RWPE2 (cell line): ENCODE measurements at places on chromosomes 4 and X.

DNA sequence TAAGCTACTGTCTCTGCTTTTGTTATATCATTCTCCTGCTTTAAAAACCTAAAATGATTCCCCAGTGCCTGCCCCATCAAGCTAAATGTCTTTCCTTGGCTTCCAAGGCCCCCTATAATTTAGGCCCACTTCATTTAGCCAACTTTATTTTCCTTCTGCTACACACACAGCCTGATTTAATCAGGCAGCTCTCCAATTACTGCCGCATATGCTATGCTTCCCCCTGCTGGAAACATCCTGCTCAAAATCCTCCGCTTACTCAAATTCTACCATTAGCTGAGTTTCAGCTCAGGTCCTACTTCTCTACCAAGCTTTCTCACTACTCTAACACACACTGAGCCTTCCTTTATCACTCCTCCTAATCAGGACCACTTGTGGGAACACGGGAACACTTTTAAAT lies 17.0 kb downstream of the LAMP2 start:
- no peaks in the 10 kb centered on the region for H3K27me3 ChIP-seq
- no peak for DNase-seq
- H3K4me1 ChIP-seq = peaks cover 10% of the 10 kb centered on the region
- no peak overlapping the region for H3K27ac ChIP-seq
- H3K4me3 ChIP-seq = no peak overlapping the region
- H3K36me3 ChIP-seq = peaks cover 49% of the 10 kb centered on the region

GRCh38 chr4:24956091-24956490 lies 43.2 kb upstream of the CCDC149 start:
- peaks cover 13% of the 10 kb centered on the region for H3K27me3 ChIP-seq
- no peaks in the 10 kb centered on the region for H3K36me3 ChIP-seq
- H3K4me1 ChIP-seq = no peaks in the 10 kb centered on the region
- no peak overlapping the region for H3K27ac ChIP-seq
- H3K4me3 ChIP-seq = no peak overlapping the region
- DNase-seq = no peak

GRCh38 chr4:115687052-115687755 lies 573.8 kb upstream of the NDST4 start:
- no peak overlapping the region for H3K4me3 ChIP-seq
- no peaks in the 10 kb centered on the region for H3K36me3 ChIP-seq
- no peak overlapping the region for H3K27ac ChIP-seq
- H3K4me1 ChIP-seq = no peaks in the 10 kb centered on the region

- no peaks in the 10 kb centered on the region for H3K27me3 ChIP-seq
- no peaks in the 10 kb centered on the region for H3K36me3 ChIP-seq
- no peak overlapping the region for H3K4me3 ChIP-seq
- no peak for DNase-seq
- H3K4me1 ChIP-seq = no peaks in the 10 kb centered on the region
- H3K27ac ChIP-seq = no peak overlapping the region
These were observed 47.7 kb upstream of the ADGRL3 start for GRCh38 chr4:61152433-61152832.

- no peaks in the 10 kb centered on the region for H3K36me3 ChIP-seq
- H3K27ac ChIP-seq = no peak overlapping the region
- peak; percentile 33 for DNase-seq
- H3K27me3 ChIP-seq = no peaks in the 10 kb centered on the region
- H3K4me3 ChIP-seq = no peak overlapping the region
These were observed 6.0 kb downstream of the PLXNB3 start for GRCh38 chrX:153769865-153770600.

DNA sequence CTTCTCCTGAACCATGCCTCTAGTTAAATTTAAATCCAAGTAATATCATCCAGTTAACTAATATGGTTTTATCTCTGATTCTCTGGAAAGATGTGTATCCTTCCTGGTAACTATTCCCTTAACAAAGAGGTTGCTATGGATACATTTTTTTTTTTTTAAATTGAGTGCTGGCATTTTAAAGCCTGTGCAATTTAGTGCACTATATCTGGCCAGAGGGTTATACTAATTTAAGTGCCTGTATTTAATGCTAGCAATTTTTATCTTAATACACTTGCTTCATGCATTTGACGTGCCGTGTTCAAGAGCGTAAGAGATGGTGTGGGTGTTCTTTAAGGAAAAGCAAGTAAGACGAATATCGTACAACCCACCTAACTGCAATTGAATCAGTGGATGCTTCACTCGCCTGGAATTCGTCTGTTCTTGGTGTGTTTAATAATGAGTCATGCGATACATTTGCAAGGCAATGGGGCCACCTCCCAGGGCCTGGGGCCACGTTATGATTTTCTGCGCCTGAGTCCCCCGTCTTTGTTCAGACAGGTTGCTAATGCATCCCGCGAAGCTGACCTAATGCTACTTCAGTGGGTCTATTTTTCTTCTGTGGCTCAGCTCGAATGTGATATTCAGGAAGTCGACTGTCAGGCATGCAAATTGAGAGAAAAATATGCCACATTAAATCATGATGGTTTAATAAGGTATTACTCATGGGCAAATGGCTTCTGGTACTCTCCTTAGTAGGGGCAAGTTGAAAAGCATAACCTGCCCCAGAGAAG lies 14.2 kb upstream of the MID1 start:
- H3K27ac ChIP-seq = peak overlapping the region; percentile 96
- no peak overlapping the region for H3K4me3 ChIP-seq
- DNase-seq = peak; percentile 83
- H3K36me3 ChIP-seq = no peaks in the 10 kb centered on the region
- no peaks in the 10 kb centered on the region for H3K27me3 ChIP-seq

GRCh38 chr4:141216002-141216761 lies 4.5 kb upstream of the ZNF330 start:
- no peaks in the 10 kb centered on the region for H3K4me1 ChIP-seq
- no peak for DNase-seq
- H3K27me3 ChIP-seq = no peaks in the 10 kb centered on the region

- DNase-seq = no peak
- no peak overlapping the region for H3K4me3 ChIP-seq
- H3K36me3 ChIP-seq = no peaks in the 10 kb centered on the region
- H3K4me1 ChIP-seq = no peaks in the 10 kb centered on the region
These were observed 174.8 kb upstream of the CXCL13 start for GRCh38 chr4:77430847-77431246.

- no peak overlapping the region for H3K27ac ChIP-seq
- H3K4me1 ChIP-seq = no peaks in the 10 kb centered on the region
- H3K4me3 ChIP-seq = no peak overlapping the region
- H3K36me3 ChIP-seq = no peaks in the 10 kb centered on the region
- no peak for DNase-seq
These were observed 1684.8 kb upstream of the TENM3 start for GRCh38 chr4:180558427-180558826.

DNA sequence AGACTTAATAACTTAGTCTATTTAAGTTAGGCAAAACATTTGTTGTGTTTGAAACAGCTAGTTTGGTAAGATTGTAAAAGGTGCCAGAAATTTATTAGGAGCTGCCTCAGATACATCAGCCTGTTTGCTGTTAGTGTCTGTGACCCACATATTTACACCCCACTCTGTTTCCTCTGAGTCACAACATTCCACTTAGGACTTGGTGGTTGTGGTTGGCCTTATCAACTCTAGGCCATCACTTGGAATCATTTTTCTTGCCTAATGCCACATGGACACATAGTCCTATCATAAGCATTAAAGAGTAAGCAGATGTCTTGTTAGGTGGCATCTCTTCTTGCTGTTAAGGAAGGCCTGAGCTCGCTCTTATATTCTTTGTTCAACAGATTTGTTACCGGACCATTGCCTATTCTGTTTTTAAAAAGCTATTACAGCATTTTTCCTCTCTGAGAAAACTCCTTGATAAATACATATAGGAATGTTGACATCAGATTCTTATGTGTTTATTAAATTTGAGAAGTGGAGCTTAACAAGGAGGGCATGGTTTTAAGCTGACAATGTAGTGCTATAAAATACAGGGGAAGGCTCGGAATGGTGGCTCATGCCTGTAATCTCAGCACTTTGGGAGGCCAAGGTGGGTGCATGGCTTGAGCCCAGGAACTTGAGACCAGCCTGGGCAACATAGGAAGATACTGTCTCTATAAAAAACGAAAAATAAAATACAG lies 51.2 kb upstream of the PGRMC2 start:
- H3K27ac ChIP-seq = no peak overlapping the region
- no peaks in the 10 kb centered on the region for H3K36me3 ChIP-seq
- no peak overlapping the region for H3K4me3 ChIP-seq
- H3K27me3 ChIP-seq = no peaks in the 10 kb centered on the region
- peaks cover 12% of the 10 kb centered on the region for H3K4me1 ChIP-seq
- DNase-seq = no peak

- no peak overlapping the region for H3K4me3 ChIP-seq
- DNase-seq = no peak
- H3K36me3 ChIP-seq = no peaks in the 10 kb centered on the region
- no peak overlapping the region for H3K27ac ChIP-seq
- H3K27me3 ChIP-seq = no peaks in the 10 kb centered on the region
These were observed 308.2 kb downstream of the KLHL13 start for GRCh38 chrX:117808426-117808825.

DNA sequence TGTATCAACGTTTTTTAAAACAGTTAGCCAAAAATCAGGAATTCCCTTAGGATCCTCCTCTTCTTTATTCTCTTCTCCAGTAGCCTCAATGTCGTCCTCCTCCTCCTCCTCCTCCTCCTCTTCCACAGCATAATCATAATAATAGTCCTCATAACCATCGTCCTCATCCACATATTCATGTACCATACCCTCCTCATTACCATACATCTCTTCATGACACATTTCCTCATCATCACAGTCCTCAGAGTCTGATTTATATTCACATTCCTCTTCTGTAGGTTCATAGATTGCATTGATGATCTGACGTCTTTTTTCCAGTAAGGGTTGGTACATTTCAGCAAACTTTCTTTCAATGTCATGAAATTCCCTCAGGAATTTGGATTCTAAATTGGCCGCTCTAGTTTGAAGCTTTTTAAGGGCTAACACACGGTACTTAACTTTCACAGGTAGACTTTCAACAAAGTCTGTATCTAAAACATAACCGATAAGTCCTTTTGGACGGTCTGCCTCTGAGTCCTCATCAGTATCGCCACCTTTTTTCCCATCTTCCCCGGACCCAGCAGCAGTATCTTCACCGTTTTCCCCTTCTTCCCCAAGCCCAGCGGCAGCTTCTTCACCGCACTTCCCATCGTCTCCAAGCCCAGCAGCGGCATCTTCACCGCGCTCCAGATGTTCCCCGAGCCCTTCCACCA lies 771 bp downstream of the NAP1L2 start:
- no peak overlapping the region for H3K4me3 ChIP-seq
- H3K4me1 ChIP-seq = no peaks in the 10 kb centered on the region
- H3K27me3 ChIP-seq = peaks cover 9% of the 10 kb centered on the region

GRCh38 chr4:8168232-8168631 lies 9.6 kb upstream of the ABLIM2 start:
- no peaks in the 10 kb centered on the region for H3K36me3 ChIP-seq
- no peaks in the 10 kb centered on the region for H3K27me3 ChIP-seq
- no peak overlapping the region for H3K4me3 ChIP-seq
- no peak overlapping the region for H3K27ac ChIP-seq

DNA sequence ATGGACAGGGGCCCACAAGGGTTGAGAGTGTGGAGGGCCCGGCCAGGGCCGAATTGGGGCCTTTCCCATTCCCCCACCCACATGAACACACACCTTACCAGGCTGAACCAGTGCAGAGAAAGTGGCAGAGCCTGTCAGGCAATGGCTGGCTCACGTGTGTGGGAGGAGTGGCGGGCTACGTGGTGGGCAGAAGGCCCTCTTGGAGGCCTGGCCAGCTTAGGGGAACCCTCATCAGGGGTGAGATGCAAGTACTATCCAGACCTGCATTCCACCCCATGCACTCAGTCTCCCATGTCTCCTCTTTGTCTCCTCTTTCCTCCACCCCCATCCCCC lies 965 bp downstream of the TCEAL4 start:
- H3K4me3 ChIP-seq = peak overlapping the region; percentile 52
- H3K36me3 ChIP-seq = peaks cover 13% of the 10 kb centered on the region
- H3K27me3 ChIP-seq = no peaks in the 10 kb centered on the region
- no peak for DNase-seq
- no peaks in the 10 kb centered on the region for H3K4me1 ChIP-seq

GRCh38 chr4:780716-781492 lies 45.0 kb downstream of the CPLX1 start:
- H3K27me3 ChIP-seq = peaks cover 3% of the 10 kb centered on the region
- peak overlapping the region; percentile 79 for H3K27ac ChIP-seq
- H3K4me3 ChIP-seq = peak overlapping the region; percentile 93
- peaks cover 56% of the 10 kb centered on the region for H3K36me3 ChIP-seq
- no peak for DNase-seq

- no peaks in the 10 kb centered on the region for H3K36me3 ChIP-seq
- no peaks in the 10 kb centered on the region for H3K4me1 ChIP-seq
- DNase-seq = no peak
- H3K27me3 ChIP-seq = no peaks in the 10 kb centered on the region
These were observed 157.5 kb downstream of the TECRL start for GRCh38 chr4:64251781-64252180.

DNA sequence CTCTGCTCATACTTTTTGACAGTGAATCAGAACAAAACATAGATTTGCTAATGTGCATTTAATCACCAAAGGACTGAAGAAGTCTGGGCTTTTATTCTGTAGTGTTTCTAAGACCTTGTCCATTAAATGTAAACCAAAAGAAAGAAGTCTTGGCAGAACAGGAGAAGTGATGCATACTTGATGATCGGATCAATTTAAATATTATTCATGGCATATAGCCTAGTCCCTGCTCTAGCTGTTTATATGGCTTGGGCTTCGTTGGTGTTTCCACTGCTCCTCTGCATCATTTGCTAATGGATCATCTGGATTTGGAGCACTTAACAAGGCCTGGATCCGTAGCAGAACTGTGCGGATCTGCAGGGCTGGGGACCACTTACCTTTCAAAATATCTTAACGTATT lies 566.6 kb downstream of the GALNTL6 start:
- no peaks in the 10 kb centered on the region for H3K27me3 ChIP-seq
- DNase-seq = no peak
- H3K27ac ChIP-seq = no peak overlapping the region
- H3K4me1 ChIP-seq = no peaks in the 10 kb centered on the region

- H3K36me3 ChIP-seq = no peaks in the 10 kb centered on the region
- H3K27me3 ChIP-seq = no peaks in the 10 kb centered on the region
- no peak overlapping the region for H3K4me3 ChIP-seq
- no peaks in the 10 kb centered on the region for H3K4me1 ChIP-seq
These were observed 10.9 kb upstream of the RHOXF2 start for GRCh38 chrX:120147537-120147936.

DNA sequence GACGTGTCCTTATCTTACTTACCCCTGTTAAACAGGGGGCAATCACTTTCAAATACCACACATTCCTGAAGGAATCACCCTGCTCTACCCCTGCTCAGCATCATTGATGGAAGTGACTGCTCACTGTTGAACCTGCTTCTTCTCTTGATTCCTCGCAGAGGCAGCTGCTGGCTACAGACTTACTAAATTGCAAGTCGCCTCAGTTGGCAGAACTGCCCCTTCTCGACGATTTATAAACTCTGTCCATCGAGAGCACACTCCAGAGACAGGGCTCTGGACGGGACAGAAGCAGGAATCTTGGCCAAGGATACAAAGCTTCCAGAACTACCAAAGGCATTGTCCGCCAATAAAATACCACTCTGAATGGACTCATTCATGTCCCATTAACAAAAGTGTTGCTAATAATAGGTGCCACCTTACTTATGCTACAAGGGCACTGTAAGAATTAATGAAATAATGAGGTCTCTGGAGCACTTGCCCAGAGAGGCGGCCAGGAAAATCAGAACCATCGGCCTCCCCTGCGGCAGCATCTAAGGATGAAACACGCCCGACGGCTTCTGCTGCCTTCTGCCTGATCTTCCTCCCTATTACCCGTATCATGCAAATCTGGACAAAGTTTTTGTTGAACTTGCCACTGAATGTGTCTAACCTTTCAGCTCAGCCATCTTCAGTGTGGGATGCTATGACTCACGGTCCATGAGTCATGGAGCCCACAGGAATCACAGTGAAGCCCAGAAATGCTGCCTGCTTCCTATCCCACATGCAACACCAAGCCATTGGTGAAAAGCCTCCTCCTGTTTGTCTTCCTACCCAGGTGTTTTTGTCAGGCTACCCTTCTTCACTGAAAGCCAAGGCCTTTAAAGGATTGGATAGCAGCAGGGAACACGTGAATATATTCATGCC lies 164.9 kb downstream of the MAML3 start:
- H3K27ac ChIP-seq = peak overlapping the region; percentile 11
- H3K27me3 ChIP-seq = no peaks in the 10 kb centered on the region
- DNase-seq = peak; percentile 85
